Fibroblast of lung (primary cell): ENCODE measurements at places on chromosomes 6 and 20. TPM values are rescaled to one million over a fixed set of nuclear protein-coding genes. Genes with fewer than 3 reads are reported as not detected.

GRCh38 chr20:7232796-7233195 is 465.3 kb downstream of the BMP2 start:
- no peak overlapping the region for H3K27ac ChIP-seq
- no peak overlapping the region for H3K4me3 ChIP-seq
- DNase-seq = no peak

- H3K4me1 ChIP-seq = no peaks in the 10 kb centered on the region
- no peak overlapping the region for H3K27ac ChIP-seq
- no peak for DNase-seq
These were observed 12.3 kb downstream of the MTCH1 start for GRCh38 chr6:36973647-36974046.

DNA sequence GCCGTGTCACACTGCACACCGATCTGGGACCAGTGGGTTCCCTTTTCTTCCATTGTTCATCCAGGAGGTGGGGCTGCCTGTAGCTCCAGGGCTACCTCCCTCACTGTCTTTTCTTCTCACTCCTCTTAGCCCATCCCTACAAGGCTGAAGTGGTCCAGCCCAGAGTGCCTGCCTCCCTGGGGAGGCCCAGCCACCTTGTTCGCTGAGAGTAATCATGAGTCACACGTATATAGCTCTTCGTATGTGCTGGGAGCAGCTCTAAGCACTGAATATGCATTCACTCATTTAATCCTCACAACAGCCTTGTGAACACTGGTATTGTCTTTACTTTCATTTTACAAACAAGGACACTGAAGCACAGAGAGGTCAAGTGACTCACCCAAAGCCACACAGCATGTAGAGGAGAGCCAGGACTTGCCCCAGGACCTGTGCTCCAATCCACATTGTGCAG is 14.7 kb upstream of the CCDC167 start:
- H3K27ac ChIP-seq = no peak overlapping the region
- no peak overlapping the region for H3K4me3 ChIP-seq
- DNase-seq = peak; percentile 64
- H3K4me1 ChIP-seq = peaks cover 3% of the 10 kb centered on the region
- peaks cover 44% of the 10 kb centered on the region for H3K27me3 ChIP-seq

DNA sequence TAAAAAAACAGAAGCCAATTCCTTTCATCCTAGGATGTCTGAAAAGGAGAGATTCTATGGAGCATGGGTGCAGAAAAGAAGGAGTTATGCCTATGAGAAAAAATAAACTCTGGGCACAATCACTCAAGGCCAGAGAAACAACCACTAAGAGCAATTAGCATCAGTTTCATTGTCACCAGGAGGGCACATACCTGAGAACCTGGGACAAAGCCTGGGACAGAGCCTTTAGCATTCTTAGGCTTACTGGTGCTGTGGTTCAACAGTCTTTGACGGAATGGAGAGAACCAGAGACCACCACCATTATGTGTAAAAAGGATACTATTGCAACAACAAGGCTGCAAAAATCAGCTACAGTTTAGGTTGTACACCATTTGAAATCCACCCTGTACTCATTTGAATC is 29.4 kb upstream of the BCKDHB start:
- no peak for DNase-seq
- H3K4me3 ChIP-seq = no peak overlapping the region
- peaks cover 2% of the 10 kb centered on the region for H3K27me3 ChIP-seq

The C6orf15 gene
- not detected in 2 replicates for total RNA-seq

GRCh38 chr20:46034039-46034438 is 5.0 kb downstream of the SLC12A5 start:
- no peaks in the 10 kb centered on the region for H3K36me3 ChIP-seq
- no peaks in the 10 kb centered on the region for H3K4me1 ChIP-seq
- H3K27ac ChIP-seq = no peak overlapping the region
- peaks cover 23% of the 10 kb centered on the region for H3K27me3 ChIP-seq
- H3K4me3 ChIP-seq = no peak overlapping the region
- no peak for DNase-seq
